ENCODE measurements at places on chromosomes 4 and X.

GRCh38 chr4:158192439-158193158, 17.7 kb upstream of the TMEM144 start:
- DNase-seq, result no peak

DNA sequence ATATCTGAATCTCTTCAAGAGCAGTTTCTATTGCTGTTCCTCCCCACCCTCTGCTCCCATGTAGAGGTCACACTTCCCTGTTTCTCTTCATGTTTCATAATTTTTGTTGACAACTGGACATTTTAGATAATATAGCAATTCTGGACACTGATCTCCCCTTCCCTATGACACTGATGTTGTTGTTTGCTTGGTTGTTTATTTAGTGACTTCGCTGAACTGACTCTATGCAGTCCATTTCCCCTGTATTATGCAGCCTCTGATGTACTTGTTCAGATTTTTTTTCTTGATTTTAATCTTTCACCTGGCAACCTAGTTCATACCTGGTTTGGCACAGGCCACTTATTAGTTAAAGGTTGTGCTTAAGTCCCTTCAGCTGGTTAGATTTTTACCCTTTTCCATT, 29.2 kb downstream of the CLDN2 start:
- no peak for DNase-seq

- DNase-seq, result no peak
These were observed 417.0 kb downstream of the AFF2 start for GRCh38 chrX:148917441-148917840.

GRCh38 chrX:107672955-107673378, 44.7 kb downstream of the PRPS1 start:
- peak; percentile 63 for DNase-seq

DNA sequence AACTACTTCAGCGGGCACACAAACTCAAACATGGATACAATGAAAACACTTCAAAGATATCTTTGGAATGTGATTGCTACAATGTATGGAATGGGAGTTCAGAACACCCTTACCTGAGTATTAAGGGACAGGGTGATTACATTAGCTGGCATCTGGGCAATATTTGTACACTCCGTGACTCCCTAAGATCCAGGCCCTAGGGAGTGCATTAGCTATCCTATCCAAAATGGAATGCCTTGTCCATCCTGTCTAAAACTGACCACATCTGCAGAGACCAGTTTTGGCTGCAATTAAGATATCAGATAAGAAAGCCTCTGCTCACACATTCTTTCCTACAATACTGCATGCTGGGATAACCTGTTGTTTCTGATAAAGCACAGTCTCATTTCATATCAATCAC, 176.6 kb upstream of the EMCN start:
- DNase-seq, result no peak

- DNase-seq, result no peak
These were observed 390.8 kb upstream of the BOD1L1 start for GRCh38 chr4:14018191-14018853.

- no peak for DNase-seq
These were observed 33.0 kb downstream of the FREM3 start for GRCh38 chr4:143667461-143667860.

DNA sequence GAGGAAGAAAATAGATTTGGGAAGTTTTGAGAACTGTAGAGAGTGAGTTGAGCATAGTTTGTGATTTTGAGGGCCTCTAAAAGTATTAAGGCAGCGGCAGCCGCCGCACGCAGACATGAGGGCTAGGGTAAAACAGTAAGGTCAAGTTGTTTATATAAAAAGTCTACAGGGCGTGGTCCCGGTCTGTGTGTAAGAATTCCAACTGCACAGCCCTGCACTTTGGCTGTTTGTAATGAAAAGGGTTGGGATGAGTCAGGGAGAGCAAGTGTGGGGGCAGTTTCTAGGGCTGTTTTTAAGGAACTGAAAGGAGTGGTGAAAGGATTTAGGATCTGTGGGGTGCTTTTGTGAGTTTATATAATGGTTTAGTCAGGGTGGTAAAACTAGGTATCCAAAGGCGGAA, 55.0 kb downstream of the BEX3 start:
- no peak for DNase-seq

- DNase-seq, result no peak
These were observed 422.0 kb upstream of the CNKSR2 start for GRCh38 chrX:20952180-20952579.

GRCh38 chr4:157013656-157014055, 42.1 kb upstream of the PDGFC start:
- no peak for DNase-seq

DNA sequence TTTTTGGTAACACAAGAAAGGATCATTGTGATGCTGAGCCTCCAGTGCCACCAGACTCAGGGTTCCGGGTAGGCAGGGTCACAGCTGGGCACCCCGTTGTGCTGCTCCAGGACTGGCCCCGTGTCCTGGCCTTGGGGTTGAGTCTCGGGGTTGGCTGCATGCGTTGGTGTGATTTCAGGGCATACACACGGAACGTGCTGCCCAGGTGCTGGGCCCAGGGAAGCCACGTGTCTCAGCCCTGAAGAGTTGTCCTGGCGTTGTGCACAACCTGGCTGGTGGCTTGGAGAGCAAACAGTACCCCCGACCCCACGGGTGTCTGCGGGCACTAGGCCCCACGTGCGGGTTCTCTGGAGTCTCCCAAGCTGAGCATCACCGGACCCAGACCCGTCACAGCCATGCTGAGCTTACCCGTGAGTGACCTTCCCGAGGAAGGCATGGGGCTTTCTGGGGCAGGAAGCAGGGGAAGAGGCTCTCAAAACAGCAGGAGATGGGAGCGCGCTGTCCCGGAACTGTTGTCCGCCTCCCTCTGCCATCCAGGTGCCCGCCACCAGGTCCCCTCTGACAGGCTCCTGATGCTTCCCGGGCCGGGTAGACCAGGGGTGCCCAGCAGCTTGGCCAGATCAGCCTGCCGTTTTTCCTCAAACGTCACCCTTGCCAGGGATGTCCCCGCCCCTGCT, 66.1 kb upstream of the ENPP6 start:
- DNase-seq, result no peak

- DNase-seq, result no peak
These were observed 46.1 kb downstream of the MID1IP1 start for GRCh38 chrX:38847206-38847902.

GRCh38 chrX:38694394-38694793, 106.9 kb upstream of the MID1IP1 start:
- DNase-seq, result no peak

- DNase-seq, result no peak
These were observed 135.5 kb downstream of the REPS2 start for GRCh38 chrX:17081968-17082367.

DNA sequence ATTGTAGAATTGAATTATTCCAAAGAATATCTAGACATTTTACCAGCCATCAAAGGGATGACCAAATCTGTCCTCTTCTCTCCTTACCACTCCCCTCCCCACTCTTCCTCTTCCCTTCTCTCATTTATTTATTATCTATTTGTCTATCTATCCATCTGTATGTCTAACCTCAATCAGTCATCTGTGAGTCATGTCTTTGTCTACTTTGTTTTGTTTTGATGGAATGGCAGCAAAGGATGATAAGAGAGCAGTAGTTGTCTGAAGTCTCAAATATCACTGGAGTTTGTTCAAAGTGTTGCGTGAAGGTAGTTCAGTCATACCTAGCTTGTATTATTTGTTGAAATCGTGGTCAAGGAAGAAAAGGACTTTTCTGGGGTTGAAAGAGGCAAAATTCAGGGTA, 34.7 kb upstream of the PGRMC2 start:
- no peak for DNase-seq

GRCh38 chrX:111339212-111339611, 68.9 kb upstream of the CAPN6 start:
- DNase-seq, result no peak

- DNase-seq, result no peak
These were observed 233.6 kb downstream of the PCDH7 start for GRCh38 chr4:30953799-30954198.

GRCh38 chr4:104490096-104490769, 4.5 kb downstream of the CXXC4 start:
- DNase-seq, result no peak

DNA sequence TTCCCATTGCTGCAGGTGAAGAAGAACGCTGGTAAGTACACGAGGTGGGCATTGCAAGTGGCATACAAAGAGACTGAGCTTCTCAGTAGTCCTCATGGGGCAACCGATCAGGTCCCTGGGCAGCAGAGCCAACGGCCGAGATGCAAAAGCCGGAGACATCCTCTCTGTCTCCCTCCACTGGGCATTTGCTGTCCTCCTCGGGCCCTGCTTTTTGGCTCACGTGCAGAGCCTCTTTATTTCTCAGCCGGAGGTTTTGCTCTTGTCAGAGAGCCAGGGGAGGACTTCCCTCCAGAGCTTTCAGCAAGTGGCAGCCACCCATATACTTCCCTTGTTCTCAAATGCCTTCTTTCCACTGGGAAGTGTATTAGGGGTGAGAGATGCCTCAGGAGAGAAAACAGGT, 18.0 kb downstream of the STARD8 start:
- DNase-seq, result no peak

- no peak for DNase-seq
These were observed 26.8 kb downstream of the SYNPO2 start for GRCh38 chr4:118915468-118915867.

- DNase-seq, result no peak
These were observed 23.4 kb upstream of the GLRB start for GRCh38 chr4:157052429-157053040.

DNA sequence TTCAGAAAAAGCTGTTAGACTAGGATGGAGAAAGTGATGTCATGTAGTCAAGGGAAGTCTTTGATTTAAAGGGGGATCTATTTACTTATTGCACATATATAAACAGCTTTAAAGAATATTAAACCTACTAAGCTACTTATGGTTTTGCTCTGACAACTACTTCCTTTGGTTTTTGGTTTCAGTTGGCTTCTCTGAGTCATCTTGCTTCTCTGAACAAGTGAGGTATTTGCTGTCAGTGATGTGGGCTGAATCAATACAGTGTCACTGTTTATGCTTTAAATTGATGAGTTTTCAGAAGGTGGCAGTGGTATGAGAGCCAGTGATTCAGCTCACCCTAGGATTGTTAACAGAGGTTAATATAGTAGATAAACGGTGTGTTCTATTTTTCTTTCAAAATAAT, 75.1 kb downstream of the CEP44 start:
- DNase-seq, result peak; percentile 4

GRCh38 chrX:142201113-142201512, 4.0 kb downstream of the MAGEC2 start:
- no peak for DNase-seq

- DNase-seq, result no peak
These were observed 121.9 kb upstream of the SMIM10 start for GRCh38 chrX:134868771-134869495.

GRCh38 chr4:162645381-162645780, 481.6 kb upstream of the FSTL5 start:
- DNase-seq, result no peak

DNA sequence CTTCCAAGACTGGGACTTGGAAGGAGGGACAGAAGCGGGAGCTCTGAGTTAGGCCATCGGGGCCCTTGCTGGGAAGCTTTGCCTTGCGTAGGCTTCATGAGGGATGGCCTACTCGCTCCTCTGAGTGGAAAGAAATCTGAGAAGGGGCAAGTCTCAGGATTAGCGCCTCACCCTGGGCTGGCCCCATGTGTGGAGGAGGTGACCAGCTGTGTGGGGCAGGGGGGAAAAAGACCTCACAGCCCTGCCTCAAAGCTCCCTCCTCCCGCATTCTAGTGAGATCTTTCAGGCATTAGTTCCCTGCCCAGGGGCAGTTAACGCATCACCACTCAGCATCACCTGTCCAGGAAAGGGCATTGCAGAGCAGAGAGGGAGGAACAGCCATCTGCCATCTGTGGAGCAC, 156.1 kb downstream of the ENPP6 start:
- DNase-seq, result no peak

DNA sequence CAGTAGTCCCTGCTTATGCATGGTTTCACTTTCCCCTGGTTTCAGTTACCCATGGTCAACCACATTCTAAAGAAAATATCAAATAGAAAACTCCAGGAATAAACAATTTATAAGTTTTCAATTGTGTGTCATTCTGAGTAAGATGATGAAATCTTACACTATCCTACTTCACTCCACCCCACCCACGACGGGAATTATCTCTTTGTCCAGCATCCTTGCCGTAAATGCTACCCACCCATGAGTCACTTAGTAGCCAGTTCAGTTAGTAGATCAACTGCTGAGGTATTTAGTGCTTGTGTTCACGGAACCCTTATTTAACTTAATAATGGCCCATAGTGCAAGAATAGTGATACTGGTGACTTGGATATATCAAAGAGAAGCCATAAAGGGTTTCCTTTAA, 91.4 kb downstream of the KLHL13 start:
- DNase-seq, result no peak

DNA sequence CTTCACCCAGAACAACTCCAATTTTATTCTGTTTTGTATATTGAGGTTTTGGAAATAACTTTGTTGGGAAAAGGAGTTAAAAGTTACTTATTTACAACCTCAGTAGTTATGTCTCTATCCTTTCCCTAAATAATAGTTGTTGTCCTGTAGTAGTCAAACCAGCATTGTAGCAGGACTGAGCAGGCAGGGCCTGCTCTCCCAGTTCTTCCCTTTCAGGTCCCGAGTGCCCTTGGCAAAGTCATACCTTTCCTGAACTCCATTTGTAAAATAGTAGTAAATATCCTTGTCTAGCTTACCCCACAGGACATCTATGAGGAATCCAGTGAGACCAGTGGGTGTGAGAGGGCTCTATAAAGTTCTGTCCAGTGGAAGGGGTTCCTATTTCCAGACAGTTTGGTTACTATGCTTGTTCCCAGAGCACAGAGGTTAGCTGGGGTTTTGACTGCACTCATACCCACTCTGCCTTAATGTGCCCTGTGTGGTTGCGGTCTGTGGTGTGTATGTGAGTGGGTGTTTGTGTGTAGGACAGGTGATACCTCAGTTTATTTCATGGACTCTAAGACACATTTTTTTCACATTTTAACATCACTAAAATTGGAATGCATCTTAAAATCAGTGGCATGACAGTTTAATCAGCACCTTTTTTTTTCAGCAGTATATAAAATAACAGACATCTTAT, 136.3 kb downstream of the AMMECR1 start:
- DNase-seq, result no peak

GRCh38 chr4:30716681-30717207, 3.4 kb upstream of the PCDH7 start:
- DNase-seq, result no peak

- DNase-seq, result peak; percentile 38
These were observed 85.5 kb downstream of the CT47B1 start for GRCh38 chrX:120790118-120790517.

GRCh38 chrX:120020305-120020704, 57.2 kb downstream of the RHOXF2B start:
- DNase-seq, result no peak

GRCh38 chr4:43089730-43090129, 197.2 kb downstream of the GRXCR1 start:
- no peak for DNase-seq

- no peak for DNase-seq
These were observed 49.1 kb upstream of the RBPJ start for GRCh38 chr4:26271703-26272102.

DNA sequence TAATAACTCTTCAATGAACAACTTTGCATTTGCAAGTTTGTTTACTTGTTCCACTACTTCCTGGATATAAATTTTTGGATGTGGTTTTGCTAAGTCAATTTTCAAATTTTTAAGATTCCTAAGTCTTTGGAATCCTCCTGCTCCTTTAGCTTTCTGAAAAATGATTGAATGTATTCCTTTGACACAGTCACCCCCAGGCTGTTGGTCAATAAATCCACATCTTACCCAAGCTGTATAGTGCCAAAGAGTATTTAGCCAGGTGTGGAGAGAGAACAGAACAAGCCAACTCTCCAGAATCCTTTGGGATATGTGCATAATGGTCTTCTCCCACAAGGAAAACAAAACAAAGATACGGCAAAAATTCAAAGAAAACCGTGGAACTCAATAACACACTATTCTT, 56.9 kb upstream of the INTU start:
- DNase-seq, result no peak

All from HCT116 (cell line).